ENCODE measurements at places on chromosomes 5 and 9.
A peak's percentile ranks its signal among the peaks of the same experiment; 100 is the strongest.

DNA sequence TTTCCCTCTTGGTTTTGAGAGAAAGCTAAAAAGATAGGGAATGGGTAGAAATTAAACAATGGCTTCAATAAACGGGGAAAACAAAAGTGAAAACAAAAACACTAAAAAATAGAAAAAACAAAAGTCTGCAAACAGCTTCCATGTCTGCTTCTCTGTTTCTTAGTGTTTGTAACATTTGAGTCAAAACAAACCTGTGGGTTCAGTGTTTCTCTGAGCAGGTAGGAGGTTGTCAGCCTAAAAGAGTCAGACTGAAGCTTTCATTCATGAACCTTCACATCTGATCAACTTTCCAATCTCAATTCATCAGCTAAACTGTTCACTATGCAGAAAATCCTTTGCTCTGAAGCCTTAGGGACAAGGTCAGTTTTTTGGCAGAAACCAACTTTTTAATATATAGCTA is 102.5 kb upstream of the ADAMTS16 start:
- DNase-seq = no peak

- no peak for DNase-seq
Observed at GRCh38 chr5:8332666-8333445, 463.9 kb downstream of the MTRR start.

- DNase-seq = no peak
Observed at GRCh38 chr5:68242743-68243142, 27.2 kb downstream of the PIK3R1 start.

- no peak for DNase-seq
Observed at GRCh38 chr5:58094031-58094430, 365.9 kb downstream of the PLK2 start.

- DNase-seq = no peak
Observed at GRCh38 chr5:127097278-127097677, 24.0 kb upstream of the C5orf63 start.

DNA sequence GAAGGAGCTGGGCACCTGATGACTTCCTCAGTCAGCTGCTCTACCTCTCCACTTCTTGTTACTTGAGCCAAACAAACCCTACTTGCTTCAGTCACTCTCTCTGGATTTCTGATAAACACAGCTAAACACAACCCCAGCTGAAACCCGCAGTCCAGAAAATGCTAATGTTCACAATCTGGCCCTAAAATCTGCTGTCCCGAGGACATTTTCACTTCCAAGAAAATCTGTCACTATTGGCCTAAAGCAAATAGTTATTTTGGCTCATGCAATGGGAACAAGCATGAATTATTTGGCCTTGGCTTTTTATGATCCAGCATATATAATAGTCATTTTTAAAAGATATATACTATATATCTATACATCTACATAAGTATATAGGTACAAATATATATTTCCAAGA is 19.1 kb downstream of the FAM81B start:
- DNase-seq = no peak

DNA sequence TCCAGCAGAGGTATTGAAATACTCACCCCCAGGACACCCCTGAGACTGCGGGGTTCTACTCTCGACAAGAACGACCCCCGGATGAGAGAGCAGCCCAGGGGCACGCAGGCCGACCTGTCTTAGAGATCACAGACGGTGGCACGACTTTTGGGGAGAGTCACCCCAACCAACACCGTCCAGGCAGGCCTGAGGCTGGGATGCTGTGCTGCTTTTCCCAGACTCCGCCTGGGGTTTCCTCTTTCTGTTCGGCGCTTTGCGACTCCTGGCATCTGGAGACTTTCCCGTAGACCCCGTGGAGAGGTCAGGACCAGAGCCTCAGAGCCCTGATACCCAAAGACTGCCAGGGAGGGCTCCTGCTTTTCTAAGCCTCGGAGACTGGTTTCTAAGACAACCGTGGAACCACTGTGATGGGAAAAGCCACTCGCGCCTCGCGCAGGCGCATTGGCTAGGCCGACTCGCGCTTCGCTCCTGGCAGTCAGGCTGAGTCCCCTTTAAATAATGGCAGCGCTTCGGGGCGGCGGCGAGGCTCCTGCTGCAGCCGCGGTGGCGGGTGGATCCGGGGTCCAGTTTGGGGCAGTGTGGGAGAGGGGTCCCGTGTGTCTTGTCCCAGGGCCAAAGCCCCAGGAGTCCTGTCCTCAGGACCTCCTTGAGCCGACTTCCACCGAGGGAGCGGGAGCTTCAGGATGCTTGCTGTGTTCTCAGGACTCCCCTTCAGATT is 484.0 kb downstream of the SPATA31A7 start:
- DNase-seq = no peak

- DNase-seq = no peak
Observed at GRCh38 chr5:58827463-58827862, 244.6 kb downstream of the RAB3C start.

- no peak for DNase-seq
Observed at GRCh38 chr5:5794118-5794560, 371.7 kb downstream of the ICE1 start.

DNA sequence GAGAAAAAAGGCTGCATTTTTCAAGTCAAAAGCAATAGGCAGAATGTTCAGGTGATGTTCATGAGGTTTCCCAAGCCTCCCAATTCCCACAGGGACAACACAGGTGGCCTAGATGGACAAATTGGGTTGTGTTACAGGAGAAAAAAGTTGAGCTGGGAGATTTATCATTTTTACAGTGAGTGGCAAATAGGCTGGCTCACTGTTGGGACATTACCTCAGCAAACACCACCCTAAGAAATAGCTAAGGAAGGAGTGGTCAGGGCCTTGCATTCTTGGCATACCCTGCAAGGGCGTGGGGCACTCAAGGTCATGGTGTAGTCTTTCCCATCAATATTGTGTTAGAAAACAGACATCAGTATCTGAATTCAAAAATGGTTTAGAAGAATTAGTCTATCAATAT is 23.3 kb upstream of the CPLANE1 start:
- no peak for DNase-seq

DNA sequence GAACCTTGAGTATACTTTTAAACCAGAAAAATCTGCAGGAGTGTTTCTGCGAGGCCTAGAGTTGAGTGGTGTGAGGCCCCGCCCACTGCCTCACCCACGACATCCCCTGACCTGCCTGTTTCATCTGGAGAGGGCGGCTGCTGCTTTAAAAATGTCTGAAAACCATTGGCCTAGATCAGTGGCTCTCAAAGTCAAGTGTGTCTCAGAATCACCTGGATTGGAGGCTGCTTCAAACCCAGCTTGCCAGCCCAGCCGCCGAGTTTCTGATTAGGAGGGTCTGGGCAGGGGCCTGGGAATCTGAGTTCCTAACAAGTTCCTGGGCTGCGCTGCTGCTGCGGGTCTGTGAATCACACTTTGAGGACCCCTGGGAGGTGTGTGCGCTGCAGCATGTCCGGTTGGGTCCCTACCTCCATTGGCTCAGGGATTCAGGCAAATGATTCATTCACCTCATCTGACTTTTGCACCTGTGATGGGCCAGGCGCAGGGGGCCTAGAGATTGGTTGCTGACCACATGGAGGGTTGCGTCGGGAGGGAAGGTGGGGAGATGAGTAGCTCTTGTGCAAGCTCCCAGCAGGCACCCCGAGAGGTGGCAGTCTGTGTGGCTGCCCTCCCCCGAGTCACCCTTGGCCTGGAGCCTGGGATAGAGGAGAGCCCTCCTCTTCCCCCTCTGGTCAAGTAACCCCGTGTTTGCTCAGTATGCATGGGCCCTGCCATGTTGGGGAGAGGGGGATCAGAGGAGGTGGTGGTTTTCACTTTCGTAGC is 27.6 kb upstream of the HMCN2 start:
- DNase-seq = no peak

DNA sequence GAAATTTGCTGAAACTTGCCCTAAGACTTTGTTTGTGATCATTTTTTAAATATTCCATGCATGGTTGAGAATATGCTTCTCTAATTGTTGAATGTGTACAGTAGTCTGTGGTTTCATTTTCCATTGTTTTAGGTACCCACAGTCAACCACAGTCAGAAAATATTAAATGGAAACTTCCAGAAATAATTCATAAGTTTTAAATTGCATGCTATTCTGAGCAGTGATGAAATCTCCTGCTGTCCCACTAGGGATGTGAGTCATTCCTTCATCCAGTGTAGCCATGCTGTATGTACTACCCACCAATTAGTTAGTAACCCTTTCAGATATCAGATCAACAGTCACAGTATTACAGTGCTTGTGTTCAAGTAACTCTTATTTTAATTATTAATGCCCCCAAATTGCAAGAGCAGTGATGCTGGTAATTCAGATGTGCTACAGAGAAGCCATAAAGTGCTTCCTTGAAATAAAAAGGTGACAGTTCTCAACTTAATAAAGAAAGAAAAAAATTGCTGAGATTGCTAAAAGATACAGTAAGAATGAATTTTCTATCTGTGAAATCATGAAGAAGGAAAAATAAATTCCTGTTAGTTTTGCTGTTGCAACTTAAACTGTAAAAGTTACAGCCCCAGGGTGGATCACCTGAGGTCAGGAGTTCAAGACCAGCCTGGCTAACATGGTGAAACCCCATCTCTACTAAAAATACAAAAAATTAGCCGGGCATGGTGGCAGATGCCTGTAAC is 79.9 kb upstream of the FBXL17 start:
- no peak for DNase-seq

- no peak for DNase-seq
Observed at GRCh38 chr9:72150661-72151060, 1.4 kb downstream of the GDA start.

GRCh38 chr5:65913519-65913918 is 12.9 kb upstream of the ERBIN start:
- DNase-seq = no peak

- no peak for DNase-seq
Observed at GRCh38 chr9:114935119-114935518, 4.7 kb upstream of the TNFSF8 start.

DNA sequence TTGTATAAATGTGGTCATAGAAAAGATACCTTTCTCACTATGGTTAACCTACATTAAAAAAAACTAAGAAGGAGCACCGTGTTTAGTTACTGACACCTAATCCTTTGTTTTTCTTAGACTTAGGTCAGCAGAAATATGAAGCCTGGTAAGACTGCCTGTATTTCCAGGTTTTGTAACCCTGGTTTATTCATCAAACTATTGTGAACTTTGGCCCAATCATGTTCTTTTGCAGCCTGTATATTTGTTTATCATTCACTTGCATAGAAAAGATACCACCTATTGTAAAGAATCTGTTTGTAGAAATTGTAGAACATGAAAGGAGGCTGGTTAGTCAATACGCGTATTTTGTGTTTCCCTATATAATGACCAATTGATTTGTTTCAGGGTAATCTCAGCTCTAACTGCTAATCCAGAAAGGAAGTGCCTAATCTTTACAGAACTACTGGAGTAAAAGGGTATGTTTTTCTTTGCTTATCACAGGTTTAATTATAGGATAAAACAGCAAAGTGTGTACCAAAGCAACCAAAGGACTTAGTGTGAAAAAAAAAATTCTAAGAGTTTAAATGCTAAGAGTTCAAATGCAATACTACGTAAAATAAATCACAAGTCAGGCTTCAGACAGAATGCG is 103.6 kb downstream of the LURAP1L start:
- DNase-seq = no peak

DNA sequence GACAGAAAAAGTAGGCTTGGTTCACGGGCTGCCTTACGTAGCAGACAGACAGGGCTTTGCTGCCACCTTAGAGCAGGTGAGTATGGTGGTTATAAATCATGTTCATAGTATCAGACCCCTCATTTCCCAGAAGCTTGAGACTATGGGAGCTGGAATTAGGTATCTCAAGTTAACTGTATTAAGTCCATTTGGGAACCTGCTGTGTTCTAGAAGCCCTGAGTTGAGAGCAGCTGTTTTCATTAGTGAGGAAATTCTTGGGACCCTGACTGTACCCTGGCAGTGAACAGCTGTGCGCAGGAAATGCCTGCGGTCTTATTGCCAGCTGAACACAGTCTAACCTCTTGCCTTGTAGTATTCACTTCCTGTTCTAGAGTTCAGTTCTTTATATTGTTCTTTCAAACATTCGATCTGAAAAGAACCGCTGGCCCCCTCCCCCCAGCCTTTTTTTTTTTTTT is 29.8 kb downstream of the UGCG start:
- peak; percentile 47 for DNase-seq

DNA sequence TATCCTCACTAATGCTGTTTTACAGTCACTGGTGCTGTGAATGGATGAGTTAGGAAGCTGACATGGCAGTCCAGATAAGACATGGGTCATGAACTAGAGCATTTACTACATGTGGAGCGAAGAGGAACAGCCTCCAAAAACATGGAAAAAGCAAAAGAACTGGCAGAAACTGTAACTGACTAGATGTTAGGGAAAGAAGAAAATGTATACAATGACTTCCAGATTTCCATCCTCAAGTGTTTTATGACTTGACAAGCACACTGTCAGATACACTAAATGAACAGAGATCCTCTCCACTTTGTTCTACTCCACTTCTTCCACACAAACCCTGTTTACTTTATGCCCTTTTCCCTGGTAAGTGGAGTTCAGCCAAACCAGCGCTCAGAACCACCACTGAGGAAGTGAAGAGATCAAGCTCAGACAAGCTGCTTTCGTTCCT is 11.5 kb downstream of the HMGCS1 start:
- no peak for DNase-seq

GRCh38 chr5:112528928-112529327 is 109.9 kb upstream of the EPB41L4A start:
- DNase-seq = no peak

GRCh38 chr5:95927927-95928723 is 33.5 kb downstream of the ELL2 start:
- DNase-seq = no peak

- peak; percentile 41 for DNase-seq
Observed at GRCh38 chr5:109408991-109409843, 557 bp downstream of the PJA2 start.

GRCh38 chr9:101087426-101087825 is 58.9 kb downstream of the PLPPR1 start:
- DNase-seq = no peak

DNA sequence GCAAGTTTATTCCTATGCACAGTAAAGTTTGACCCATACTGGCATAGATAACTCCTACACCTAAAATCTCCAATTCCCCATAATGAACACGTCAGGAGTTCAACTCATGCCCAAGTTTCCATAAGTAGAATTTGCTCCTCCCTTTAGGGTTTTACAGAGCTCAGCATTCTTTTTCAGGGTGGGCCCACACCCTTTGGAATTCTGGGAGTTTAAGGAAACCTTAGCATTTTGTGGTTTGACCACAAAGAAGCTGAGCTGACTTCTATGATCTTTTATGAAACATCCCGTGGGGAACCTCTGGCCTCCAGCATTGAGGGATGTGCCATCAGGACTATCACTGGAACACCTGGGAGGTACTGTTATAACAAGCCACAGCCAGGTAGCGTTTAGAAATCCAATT is 220.6 kb upstream of the MAP3K1 start:
- no peak for DNase-seq

DNA sequence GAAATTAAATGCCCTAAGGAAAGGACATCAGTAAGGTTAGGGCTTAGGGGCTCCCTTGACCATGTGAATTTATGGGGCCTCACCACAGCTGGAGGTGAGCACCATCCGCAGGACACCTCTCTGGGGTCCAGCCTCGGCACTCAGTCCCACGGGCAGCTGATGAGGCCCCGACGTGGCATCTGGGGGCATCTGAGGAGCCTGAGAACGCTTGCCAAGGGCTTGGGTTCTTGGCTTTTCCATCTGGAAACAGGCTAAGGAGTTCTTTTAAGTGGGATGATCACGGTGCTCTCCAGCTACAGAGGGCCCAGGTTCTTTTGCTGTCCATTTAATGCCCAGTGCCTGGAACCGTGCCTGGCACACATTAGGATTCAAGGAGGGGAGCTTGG is 3.6 kb downstream of the NKX2-5 start:
- DNase-seq = no peak

- DNase-seq = no peak
Observed at GRCh38 chr5:98474216-98474615, 299.2 kb upstream of the RGMB start.

Measured in GM12892 (cell line).